ENCODE measurements at places on chromosomes 2 and 18.
A peak's percentile ranks its signal among the peaks of the same experiment; 100 is the strongest.

DNA sequence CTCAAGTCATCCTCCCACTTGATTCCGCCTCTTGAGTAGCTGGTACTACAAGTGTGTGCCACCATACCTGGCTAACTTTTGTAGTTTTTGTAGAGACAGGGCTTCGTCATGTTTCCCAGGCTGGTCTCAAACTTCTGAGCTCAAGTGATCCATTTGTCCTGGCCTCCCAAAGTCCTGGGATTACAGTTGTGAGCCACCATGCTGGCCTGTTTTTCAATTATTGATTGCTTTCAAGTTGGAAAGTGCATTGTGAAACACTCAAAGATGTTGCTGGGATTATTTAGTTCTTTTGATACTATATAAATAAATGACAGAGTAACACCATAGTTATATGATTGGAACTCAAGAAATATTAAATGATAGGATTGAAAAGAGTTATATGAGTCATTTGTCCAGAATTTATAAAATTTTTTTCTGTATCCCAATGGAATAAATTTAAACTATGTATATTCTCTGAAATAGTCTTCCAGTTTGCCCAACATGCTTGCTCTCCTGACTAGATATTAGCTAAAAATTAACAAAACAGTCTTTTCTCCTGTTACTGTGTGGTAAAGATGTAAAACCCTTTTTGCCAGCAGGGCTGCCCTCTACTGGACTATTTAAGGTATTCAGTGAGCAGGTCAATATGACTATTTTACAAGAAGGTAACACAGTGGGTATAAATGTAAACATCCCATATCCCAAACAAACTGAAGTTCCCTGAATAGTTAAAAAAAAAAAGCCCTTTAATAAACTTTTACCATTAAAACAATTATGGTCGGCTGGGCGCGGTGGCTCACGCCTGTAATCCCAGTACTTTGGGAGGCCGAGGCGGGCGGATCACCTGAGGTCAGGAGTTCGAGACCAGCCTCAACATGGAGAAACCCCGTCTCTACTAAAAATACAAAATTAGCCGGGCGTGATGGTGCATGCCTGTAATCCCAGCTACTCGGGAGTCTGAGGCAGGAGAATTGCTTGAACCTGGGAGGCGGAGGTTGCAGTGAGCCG lies 42.7 kb downstream of the ACSL3 start:
- DNase-seq, result peak; percentile 42

DNA sequence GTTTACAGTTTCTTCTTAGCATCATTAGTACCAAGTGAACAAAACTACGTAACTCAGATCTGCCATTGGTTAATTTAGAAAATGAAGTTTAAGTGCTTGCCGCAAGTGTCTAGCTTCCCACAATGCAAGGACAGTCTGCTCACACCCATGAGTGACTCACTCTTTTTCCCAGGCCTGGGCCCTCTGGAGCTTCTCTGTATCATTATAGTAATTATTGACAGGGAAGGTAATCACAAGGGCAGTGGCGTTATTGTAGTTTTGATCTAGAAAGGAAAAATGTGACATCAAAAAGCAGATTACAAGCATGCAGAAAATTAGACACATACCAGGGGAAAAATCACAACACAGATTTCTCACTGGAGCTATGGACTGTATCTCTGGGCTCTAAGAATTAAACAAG lies 38.5 kb downstream of the NPC1 start:
- peak; percentile 36 for DNase-seq

- no peak for DNase-seq
Measured at GRCh38 chr2:58614219-58614618, 373.1 kb upstream of the FANCL start.

GRCh38 chr2:219676586-219676985 lies 49.2 kb downstream of the SLC4A3 start:
- no peak for DNase-seq

DNA sequence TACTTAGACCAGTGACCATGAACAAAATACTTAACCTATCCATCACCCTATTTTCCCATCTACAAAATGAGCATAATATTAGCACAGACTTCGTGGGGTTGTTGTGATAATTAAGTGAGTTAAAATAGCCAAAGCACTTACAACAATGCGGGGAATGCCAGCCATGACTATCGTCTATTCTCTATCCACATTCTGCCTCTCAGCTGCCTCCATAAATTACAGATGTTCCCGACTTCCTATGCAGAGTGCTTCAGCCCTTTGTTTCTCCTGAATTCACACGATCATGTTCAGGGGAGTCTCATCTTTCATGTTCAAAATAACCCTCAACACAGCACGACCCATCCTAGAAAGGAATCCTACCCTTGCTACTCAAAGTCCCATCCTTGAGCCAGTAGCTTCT lies 211.6 kb downstream of the EN1 start:
- no peak for DNase-seq

- DNase-seq, result no peak
Measured at GRCh38 chr18:40423291-40423690, 1531.7 kb upstream of the PIK3C3 start.

DNA sequence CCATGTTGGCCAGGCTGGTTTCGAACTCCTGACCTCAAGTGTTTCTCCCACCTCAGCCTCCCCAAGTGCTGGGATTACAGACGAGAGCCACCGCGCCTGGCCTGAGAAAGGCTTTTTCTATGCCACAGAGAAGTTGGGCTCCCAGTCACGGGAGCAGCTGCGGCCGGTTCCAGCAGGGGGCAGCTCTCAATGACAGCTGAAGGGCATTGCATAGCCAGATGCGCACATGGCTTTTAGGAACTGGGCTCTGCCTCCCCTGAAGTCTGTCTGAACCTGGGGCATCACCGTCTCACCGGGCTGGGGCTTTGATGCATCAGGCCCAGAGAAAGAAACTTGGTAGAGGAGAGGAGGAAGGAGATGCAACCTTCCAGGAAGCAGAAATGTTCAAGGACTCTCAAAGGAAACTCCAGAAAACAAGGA lies 84.2 kb upstream of the LAPTM4A start:
- DNase-seq, result no peak

DNA sequence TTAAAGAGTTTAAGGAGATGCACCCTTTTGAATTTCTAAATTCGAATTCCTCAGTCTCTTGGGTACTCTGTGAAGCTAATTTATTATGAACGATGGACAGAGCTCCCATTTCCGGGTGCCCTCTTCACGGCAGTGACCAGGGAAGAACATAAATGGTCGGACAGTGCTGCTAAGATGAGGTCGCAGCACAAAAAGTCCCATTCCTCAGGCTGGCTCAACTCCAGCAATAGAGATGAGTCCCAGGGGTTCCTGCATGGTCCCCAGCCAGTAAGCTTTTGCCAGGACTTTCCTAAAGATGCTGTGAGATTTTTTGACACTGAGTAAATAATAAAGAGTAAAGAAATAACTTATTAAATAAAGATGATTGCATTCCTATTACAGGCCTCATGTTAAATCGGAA lies 43.0 kb upstream of the STK39 start:
- DNase-seq, result no peak

DNA sequence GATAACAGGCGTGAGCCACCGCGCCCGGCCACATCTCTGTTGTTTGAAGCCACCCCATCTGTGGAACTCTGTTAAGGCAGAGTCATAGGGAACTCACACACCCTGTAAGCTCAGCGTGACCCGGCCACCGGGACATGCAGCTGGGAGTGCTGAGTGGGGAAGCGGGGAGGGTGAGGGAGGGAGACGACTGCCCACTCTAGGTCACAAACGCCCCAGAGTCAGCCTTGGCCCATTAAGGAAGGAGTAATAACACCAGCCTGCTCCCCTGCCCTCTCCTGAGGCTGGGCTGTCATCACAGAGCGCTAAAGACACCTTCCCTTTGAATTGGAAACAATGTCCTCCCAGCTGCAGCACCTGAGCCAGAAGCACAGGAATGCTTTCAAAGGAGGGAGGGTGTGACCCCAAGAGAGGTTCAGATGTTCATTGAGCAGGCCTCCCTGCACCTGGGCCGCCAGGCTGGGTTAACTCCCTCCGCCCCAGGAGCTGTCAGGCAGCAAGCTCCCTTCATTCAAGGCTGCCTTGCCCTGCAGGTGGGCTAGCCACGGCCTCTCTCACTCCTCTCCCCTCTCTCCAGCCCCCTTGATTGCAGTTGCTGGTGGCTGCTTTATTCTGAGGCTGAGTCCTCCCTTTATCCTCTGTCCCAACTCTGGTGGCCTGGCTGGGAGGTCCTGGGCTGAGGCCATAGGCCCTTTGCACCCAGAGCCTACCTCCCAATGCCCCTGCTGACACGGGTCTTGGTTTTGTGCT lies 77.2 kb upstream of the HPCAL1 start:
- DNase-seq, result no peak

- no peak for DNase-seq
Measured at GRCh38 chr18:12119358-12119757, 25.7 kb downstream of the ANKRD62 start.

GRCh38 chr2:53708988-53709387 lies 58.6 kb upstream of the CHAC2 start:
- no peak for DNase-seq

DNA sequence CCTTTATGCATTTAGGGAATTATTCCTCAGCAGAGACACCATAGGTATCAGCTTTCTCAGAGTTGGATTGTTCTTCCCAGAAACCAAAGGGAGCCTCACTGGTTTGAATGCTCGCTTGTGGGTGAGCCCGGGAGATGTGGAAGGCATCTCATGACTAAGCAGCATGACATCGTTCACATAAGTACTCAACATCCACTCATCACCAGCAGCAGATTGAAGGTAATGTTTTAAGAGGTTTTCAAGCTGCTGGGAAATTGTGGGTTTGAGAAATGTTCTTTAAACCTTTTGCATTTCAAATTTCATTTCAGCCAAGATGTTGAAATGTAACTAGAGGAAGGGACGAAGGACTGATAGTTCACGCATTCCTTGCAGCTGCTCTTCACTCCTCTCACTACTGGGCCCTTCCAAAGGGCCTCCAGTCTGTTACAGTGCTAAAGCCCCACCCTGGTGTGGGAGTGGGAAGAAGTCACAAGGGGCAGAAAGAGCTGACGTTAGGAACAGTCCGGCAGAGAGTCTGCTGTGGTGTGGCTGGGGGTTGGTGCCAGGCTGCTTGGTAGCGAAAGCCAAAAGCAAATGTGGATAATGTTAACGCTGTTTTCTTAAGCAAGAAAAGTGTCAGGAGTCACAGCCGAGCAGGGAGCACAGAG lies 324.5 kb upstream of the EPHA4 start:
- peak; percentile 4 for DNase-seq

- DNase-seq, result peak; percentile 75
Measured at GRCh38 chr2:118668431-118669424, 178.7 kb downstream of the EN1 start.

DNA sequence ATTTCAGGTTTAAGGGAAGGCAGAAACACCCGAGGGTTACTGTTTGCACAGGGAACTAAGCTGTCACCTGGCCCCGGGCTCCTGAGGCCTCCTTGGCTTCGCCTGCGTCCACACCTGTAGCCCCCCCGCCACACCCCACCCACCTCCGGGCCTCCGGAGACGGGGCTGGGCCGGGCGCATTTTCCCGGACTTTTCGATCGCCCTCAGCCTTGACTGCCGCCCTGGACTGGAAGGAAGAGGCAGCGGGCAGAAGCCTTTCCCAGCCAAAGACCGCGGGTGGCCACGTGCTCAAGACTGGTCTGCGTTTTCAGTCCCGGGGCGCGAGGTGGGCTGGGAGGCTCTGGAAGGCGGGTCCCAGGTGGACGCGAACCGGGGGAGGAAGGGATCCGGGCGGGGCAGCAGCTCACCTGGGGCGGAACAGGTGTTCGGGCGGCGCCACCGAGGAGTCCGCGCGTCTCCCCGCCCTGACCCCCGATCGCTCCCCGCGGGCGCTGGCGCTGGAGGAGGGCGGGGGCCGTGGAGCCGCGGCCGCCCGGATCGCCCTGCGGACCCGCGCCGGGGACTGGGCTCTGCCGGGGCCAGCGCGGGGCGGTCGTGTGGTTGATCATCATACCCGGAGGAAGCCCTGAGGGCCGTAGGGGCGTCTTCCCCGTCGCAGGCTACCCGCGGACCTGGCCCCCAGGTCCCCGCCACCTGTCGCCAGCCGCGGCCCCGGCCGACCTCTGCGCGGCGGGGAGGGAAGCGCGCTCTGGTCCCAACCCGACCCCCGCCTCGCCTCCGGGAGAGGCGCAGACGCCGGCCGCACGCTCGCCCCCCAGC lies 3.2 kb downstream of the ID2 start:
- DNase-seq, result no peak

DNA sequence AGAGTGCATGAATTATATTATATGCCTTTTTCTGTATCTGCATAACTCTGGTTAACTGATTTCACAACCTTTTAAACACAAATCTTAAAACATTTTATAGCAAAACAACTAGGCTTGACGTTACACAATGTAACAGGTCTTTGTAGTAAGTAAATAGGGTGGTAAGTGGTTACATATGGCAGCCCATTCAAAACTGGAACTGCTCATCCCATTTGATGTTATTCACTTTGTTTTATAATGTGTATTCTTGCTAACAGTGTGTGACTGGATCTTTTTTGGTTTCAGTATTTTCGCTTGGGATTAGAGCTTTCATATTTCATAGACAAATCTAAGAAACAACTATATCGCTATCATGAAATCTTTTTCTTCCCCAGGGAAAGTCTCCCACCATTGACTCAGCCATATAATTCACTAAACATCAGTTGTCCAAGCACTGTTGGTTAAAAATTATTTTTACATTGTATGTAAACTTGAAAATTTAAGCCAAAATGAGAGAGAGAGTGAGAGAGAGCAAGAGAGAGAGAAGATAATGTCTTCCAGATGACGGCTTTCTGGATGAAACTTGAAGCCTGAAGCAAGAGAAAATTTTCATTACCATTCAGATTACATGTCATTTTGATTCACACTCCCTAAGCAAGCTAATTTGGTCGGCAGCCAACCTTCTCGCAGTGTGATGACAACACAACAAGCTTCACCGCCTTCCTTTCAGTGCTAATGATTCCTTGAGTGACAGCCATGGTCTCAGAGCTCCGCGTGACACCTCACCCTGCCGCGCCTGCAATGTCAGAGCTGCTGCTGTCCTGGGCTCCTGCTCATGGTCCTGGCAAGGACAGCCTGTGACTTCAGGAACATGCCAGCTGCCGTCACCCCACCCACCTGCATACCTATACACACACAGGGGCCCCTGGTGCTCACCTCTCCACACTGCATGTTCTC lies 946.9 kb upstream of the SOX11 start:
- no peak for DNase-seq

DNA sequence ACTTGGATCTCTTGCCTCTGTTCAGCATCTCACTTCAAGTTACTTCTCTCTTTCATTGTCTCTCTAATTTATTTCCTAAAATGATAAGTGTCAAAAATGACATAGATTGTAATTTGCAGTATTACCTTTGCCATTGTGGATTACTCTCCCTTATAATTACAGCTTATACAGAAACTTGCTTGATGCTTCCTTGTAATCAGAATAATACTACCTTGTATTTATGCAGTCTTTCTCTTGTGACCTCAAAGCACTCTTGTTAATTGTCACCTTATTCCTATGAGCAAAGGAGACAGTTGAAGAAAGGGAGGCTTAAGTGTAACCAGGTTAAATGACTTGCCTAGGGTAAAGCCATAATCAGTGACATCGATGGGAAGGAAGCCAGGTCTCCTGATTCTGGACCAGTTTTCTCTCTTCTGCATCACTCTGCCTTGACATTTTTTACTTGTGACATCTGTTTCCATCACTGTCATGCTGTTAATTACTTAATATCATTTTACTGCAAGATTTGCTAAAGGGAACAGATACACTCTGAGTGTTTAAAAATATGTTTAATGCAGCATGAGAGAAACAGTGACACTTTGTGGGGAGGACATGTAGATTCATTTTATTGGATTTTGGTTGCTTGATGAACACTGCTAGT lies 388.6 kb downstream of the PARD3B start:
- DNase-seq, result no peak

GRCh38 chr2:112625474-112626114 lies 20.1 kb upstream of the SLC20A1 start:
- DNase-seq, result no peak

GRCh38 chr2:190655570-190655969 lies 6.7 kb downstream of the NAB1 start:
- no peak for DNase-seq
